AG04449 (cell line): ENCODE measurements at places on chromosomes 1 and 21.

DNA sequence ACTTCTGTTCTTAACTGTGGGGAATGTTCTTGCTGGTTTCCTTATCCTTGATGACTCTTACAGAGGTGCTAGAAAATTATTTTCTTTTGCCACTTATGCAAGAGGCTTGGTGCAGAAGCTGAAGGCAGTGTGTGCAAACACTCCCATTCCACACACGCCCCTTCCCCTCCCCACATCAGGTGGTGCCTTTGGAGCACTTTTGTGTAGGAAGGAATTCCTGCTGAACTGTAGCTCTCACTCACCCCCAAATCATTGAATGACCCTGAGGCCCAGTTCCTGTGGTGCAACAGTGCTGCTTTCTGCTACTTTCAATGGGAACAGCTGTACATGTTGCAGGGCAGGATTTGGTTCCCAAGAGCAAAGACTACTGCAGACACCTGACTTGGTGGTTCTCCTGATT, 101.8 kb downstream of the CD247 start:
- no peak for DNase-seq

- DNase-seq: no peak
These were observed 118.9 kb downstream of the TOMM20 start for GRCh38 chr1:235009561-235010306.

DNA sequence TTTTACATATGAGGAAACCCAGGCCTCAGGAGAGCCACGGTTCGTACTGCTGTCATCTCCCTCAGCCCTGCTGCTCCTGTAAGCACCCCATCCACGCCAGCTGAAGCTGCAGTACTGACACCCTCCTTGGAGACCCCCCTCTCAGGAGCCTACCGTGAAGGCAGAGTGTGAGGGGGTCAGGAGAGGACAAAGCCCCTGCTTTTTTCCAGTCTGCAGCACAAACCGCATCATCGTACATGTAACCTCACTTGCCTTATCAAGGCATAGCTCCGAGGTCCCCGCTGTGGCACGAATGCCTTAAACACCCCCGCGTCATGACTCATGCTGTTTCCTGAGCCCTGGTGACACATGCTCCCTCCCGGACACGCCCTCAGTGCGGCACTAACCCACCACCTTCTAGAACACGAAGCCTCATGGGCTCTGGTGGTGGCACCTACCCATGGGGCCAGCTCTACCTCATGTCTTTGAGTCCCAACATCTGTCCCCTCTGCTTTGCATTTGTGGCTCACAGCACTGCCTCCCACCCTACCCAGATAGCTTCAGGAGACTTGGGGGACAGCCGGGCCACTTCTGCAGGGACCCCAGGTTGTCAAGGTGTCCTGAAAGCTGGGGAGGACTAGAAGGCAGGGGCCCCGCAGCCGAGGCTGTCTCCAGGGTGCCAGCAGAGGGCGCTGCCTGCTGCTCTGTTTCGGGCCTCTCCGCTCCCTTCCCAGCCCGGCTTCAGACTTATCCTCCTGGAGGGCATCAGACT, 4.9 kb downstream of the SH3BGRL3 start:
- peak; percentile 69 for DNase-seq

DNA sequence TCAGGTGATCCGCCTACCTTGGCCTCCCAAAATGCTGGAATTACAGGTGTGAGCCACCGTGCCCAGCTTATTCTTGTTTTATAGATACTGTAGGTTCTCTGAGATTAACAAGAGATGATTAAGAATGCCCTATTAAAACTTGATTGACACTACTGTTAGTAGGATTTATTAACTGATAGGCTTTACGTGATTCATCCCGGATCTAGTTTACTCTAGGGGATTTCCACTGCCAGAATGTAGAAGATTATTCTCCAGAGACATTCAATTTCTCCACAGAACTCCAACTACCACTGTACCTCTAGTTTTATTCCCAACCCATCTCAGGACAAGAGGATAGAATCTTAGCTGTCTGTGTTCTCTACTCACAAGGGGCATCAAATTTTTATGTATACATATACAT, 26.3 kb upstream of the RBM34 start:
- no peak for DNase-seq

DNA sequence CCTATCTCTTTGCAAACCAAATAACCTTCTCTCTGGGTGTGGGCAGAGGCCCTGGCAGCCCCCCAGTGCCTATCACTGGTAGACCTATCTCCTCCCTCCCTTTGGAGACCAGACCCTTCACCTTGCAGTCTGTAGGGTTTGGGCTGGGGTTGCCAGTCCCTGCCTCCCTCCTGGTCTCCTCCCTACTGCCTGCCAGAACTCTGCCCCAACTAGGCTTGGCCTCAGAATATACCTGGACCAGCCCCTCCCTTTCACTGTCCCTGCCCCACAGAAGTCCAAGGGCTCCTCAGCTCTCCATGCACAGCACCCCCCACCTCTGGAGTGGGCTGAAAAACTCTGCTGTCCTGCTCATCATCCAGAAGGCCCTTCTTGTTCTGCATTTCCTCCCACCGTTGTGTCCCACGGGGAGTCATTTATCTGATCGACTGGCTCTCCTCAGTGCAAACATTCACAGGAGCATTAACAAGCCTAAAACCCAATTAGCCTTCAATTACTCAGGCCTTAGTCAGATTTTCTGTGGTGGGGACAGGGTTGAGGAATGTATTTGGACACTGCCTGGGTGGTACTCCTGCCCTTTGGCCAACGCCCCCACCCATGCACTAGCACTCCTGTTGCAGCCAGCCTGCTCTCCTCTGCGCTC, 27.7 kb upstream of the DMBX1 start:
- DNase-seq: no peak

DNA sequence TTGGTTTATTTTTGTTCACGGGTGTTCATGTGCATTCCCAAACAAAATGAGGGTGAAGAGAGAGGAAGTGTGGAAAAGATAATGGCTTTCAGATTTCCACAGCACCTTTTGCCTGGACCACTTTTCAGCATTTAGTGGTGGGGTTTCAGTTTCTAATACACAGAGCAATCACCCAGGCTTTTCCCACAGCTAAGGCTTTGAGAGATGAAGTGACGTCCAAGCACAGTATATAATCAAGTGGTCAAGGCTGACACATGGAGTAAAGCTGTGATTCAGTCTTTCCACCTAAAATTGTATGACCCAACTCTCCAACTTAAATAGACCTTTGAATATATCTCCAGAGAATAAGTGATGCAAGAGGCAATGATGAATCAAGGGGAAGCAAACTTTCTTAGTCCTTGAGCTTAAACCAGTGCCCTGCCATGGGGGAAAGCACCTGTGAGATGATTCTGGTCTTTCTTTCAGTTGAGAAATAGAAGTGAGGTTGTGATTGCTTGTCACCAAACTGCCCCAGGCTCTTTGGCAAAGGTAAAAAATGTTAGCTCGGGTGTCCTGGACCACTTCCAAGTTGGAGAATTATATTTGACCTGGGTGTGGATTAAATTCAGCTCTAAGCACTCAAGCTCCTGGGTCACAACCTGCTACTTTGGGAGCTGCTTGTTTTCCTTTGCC, 2.4 kb upstream of the PIK3R3 start:
- DNase-seq: peak; percentile 45

DNA sequence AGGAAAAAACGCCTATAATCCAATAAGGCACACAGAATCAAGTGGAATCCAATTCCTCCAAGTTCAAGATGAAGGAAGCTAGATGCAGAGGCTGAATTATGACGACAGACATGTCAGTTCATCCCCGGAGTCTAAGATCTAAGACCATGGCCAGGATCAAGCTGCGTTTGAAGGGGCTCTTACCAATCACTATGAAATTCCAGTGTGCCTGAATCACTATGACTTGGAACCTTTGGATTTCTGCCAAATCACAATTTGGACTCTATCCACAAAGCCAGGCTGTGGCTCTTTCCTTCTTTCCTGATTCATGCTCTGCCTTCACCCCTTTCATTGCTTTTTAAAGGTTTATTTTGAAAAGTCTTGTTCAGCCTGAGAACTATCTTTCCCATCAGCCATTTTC, 17.1 kb downstream of the OLIG2 start:
- DNase-seq: peak; percentile 69

DNA sequence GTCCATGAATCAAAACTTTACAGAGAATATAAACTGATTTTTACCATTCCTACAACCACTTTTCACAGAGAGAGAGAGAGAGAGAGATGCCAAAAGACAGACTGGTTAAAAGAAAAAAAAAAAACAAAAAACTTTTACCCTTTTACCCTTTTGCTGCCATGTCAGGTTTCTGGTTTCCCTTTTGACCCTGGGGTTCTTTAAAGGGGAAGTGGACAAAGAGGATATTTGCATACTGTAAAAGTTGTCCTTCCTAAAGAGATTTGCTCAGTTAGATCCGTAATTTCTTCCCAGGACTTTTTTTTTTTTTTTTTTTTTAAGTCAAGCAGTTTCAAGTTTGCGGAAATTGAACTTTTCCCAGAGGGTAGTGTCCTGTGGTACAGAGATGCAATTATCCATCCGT, 287.8 kb upstream of the RGS18 start:
- no peak for DNase-seq

- DNase-seq: no peak
These were observed 66.6 kb downstream of the SLC37A1 start for GRCh38 chr21:42580076-42580792.

GRCh38 chr1:171807556-171807955, 26.1 kb downstream of the METTL13 start:
- DNase-seq: no peak
